BE2C (cell line): ENCODE measurements at places on chromosomes 4 and X.

DNA sequence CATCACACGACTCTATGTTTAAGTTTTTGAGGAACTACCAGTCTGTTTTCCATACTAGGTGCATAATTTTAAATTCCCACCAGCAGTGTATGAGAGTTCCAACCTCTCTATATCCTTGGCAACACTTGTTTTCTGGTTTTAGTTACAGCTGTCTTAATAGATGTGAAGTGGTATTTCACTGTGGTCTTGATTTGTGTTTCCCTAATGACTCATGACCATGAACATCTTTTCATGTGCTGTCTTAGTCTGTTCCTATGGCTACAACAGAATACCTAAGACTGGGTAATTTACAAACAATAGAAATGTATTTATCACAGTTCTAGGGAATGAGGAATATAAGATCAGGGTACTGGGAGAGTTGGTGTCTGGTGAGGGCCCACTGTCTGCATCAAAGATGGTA is 51.5 kb upstream of the GPR78 start:
- DNase-seq = no peak

DNA sequence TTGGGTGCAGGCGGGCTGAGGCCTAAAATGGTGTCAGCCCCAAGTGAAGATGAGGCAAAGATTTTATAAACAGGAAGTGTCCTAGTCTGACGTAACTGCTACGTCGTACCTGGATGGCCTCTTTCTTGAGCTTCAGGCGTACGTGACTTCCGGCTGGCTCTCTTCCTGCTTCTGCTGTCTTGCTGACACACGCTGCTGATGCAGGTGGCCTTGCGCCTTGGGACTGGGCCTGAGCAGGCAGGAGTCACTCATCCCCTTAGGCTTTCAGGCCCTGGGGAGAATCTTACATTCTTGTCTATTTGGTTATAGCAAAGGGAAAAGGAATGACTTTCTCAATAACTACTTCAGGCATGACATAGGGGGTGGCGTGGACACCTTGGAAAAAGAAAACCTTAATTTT is 20.1 kb upstream of the ABRAXAS1 start:
- DNase-seq = no peak

DNA sequence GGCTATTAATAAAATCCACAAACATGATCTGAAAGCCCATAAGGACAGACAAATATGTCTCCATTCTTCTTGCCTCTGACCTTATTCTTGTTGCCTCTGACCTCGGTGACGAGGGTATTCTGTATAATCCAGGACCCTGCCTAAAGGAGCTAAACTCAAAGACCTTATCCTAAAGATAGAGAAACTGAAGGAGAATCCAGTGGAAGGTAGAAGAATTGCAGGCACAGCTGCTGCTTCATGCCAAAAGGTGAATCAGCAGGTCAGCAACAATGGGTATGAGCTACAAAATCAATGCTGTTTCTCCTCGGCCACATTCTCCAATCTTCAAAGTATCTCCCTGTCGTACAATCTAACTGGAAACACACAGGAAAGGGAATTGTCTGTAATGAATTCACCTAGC is 71.4 kb downstream of the INTS6L start:
- DNase-seq = no peak

DNA sequence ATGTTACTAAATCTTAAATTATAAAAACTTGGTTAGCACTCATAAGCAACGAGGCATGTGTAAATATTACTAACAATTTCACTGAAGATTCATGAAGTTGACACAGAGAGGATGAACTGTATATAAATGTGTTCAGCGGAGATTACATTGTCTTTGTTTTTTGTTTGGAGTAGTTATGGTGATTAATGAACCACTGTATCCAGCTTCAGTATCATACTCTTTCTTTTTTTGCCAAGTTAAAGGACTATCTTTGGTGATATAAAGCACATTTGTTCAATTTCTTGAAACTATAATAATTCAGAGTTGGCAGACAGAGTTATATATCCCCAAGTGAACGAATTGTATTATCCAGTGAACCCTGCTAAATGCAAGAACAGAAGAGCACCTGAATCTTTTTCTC is 497.6 kb downstream of the CCSER1 start:
- no peak for DNase-seq

GRCh38 chrX:11740794-11741193 is 17.2 kb upstream of the MSL3 start:
- no peak for DNase-seq

DNA sequence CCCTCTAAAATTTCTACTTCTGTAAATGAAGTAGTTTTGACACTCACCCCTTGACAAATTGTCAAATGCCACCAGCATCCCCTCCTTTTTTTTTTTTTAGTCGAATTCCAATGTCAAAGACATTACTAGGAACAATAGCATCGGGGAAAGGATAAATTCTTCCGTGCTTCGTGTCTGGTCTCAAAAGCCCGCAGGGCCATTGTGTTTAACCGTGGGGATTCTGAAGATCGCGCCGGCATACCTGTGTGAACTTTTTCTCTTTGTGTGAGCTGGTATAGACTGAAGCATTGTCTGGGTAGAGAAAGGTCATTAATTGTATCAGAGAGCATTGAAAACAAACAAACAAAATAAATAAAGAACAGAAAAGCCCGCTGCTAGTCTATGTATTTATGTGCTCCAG is 313.9 kb downstream of the ASMT start:
- no peak for DNase-seq

GRCh38 chr4:160318567-160319220 is 1215.8 kb downstream of the RAPGEF2 start:
- DNase-seq = no peak

DNA sequence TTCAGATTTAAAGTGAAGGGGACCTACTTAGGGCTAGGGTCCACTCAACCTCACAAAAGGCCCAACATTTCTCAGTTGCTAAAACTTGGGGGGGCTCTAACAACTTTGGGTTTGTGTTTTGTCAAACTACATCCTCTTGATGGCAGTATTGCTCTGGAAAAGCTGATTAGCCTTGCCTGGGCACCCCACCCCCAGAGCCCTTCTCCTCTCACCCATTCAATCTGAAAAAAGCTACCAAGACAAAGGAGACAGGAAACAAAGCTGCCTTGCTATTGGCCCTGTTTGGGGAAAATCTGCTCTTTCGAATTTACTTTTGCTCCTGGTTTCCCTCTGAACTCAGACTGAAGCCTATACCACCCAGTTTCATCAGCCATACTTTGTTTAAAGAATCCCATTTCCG is 195.2 kb upstream of the STK26 start:
- peak; percentile 35 for DNase-seq

DNA sequence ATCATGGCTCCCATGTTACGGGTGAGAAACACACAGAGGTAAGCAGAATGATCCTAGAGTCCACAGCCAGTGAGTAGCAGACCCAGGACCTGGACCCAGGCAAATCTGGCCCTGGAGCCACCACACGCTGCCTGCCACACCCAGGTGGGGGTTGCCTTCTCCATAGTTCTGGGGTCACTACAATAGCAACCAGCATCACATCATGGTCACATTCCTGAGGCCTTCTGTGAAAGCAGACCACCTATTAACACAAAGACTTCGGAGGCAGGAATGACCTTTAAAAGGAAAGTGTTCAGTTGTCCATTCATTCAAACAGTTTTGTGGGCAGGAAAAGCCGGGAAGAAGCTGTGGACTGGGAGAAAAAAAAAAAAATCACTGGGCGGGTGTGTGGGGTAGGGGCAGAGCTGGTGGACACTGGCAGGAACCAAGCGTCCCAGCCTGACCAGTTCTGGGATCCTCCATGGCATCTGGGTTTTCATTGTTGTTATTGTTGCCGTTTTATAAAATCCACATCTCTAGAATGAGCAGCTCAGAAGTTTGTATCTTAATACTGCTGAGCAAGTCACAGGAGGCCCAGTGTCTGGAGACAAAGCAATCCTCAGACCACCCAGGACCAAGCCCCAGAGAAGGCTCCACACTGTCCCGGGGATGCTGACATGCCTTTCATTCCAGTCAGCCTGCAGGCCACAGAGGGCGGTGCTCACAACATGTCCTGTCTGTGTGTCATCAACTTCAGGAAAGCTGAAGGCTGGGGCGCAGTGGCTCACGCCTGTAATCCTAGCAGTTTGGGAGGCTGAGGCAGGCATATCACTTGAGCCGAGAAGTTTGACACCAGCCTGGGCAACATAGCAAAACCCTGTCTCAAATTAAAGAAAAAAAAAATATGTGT is 67.0 kb downstream of the SEL1L3 start:
- DNase-seq = no peak

DNA sequence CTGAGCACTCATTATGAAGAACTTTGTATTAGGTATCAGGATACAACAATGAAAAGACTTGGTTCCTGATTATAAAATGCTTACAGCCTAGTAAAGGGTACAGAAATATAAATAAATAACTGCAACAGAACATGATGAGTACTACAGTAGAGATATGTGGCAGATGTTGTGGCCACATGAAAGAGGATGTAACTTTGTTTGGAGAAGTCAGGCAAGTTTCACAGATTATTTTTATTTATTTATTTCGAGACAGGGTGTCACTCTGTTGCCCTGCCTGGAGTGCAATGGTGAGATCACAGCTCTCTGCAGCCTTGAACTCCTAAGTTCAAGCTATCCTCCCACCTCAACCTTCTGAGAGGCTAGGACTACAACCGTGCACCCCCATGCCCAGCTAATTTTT is 15.8 kb upstream of the UBE2K start:
- DNase-seq = no peak

DNA sequence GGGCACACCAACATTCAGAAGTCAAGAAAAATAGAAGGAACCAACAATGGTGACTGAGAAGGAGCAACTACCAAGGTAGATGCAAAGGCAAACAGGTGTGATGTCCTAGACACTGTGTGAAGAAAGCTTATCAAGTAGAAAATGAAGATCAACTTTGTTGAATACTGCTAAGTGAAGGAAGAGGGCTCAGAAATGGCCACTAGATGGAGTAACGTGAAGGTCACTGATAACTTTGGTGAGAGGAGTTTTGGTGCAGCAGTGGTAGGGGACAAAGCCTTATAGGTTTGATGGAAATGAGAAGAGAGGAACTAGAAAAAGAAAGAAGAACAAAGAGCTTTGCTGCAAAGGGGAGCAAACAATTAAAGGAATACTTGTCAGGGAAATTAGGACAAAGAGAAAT is 23.5 kb downstream of the OTC start:
- DNase-seq = peak; percentile 16

DNA sequence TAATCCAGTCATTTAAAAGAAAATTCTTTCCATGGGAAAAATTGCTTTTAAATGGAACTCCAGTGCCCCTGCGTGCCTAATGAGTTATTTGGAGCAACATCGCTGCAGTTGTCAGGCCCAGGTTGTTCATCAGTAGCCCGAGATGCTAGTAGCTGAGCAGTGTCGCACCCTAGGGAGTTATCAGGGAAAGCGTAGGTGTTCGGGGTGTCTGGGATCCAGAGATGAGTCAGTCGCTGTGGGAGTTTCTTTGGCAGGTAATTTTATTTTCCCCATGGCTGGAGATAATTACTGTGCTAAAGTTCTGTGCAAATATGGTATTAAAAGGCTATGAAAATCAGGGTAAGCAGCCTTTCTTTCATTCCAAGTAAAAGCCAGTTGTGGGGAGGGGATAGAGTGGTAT is 49.4 kb downstream of the ANXA3 start:
- peak; percentile 32 for DNase-seq

DNA sequence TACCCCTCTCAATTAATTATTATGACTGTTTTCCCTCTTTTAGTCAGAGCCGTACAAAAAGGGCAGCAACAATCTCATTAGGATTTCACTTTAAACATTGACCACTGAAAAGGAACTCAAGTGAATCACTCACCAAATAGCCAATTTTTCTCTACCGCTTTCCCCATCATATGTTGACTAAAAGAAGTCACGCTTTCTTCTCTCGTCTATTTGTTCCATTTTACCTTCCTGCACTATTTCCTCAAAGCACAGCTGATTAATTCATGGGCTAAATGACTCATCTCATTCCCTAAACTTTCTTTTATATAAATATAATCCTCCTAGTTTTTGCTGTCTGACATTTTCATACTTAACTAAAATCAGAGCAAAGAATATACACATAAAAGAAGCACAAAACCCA is 8.2 kb downstream of the MID1 start:
- no peak for DNase-seq

GRCh38 chr4:104868958-104869357 is 277.7 kb upstream of the TET2 start:
- DNase-seq = no peak
